ENCODE measurements at places on chromosomes 11 and 22. TPM values are rescaled to one million over a fixed set of nuclear protein-coding genes. Genes with fewer than 3 reads are reported as not detected.

ELMOD1 gene
- not detected for total RNA-seq

HIRA gene
- total RNA-seq: 10.7 TPM

YDJC gene
- 73.5 TPM for total RNA-seq

NXPE1 gene
- total RNA-seq: not detected

ALDH3B2 gene
- total RNA-seq: not detected

CARD16 gene
- total RNA-seq: not detected

SCGB1C1 gene
- not detected for total RNA-seq

MMP12 gene
- total RNA-seq: not detected

ACTN3 gene
- not detected for total RNA-seq

MICAL2 gene
- total RNA-seq: 0.63 TPM

PRODH gene
- total RNA-seq: 0.23 TPM

DNA sequence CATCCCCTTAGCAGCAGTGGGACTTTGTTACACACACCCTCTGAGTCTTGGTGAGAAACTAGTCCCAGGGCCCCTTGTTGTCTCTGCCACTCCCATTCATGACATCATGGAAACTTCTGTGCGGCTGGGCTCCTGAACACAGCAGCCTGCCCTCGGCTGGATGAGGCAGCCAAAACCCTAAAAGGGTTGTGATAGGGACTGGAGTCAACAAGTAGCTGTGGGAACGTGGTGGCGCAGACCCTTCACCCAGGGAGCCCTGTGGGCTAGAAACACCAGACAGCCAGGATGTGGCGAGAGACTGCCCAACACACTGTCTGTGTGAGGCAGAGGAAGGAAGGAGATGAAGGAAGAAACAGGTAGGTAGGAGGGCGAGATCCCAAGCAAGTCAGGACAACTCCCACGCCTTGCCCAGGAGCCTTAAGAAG is 3.9 kb downstream of the CD3D start:
- DNase-seq: no peak

DNA sequence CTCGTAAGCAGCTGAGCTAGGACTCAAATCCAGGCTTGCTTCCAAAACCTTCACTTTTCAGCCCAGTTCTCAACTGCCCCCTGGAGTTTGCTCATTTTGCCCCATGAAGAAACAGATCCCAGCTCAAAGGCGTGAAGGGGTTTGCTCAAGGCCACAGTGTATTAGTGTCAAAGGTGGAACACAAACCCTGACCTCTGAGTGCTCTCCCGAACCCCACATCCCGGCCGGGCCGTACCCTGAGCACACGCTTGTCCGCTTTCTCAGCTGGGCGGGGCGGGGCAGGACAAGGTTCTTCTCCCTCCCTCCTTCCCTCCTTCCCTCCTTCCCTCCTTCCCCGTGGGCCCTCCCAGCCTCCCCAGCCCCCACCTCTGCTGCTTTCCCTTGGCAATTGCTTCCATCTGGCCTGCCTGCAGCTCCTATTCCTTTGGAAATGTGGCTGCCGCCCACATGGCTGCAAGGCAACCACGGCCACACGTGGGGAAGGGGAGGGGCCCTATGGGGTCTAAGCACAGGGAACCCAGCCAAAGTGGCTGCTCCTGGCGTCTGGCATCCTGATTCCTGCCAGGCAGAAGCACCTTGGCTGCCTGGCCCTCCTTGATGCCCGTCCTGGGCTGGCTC is 4.1 kb downstream of the ST3GAL4 start:
- no peak for DNase-seq

DNA sequence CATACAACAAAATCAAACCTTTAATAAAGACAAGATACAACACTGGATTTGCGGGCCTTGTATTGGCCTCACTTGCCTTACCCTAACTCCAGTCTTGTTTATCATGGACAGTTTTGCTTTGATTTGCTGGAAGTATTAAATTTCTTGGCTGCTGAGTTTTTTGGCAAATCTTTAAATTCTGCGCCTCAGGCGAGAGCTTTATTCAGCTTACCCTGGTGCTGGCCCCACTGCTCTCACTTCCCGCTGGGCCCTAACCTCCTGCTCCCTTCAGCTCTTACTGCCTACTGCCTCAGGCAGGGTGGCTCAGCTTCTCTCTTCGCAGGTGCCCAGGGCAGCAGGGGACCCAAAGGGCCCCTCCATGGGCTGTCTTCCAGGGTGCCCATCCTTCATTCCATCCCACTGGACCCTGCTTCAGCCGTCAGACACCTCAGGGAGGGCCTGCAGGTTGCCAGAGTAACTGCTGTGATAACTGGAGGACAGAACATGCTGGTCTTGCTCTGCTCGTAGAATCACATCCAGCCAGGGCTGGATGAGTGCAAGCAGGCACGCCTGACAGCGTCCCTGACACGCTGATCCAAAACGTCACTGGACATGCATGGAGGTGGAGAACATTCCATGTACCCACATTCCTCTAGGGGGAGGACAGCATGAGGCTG is 45.7 kb upstream of the TUB start:
- no peak for DNase-seq

DNA sequence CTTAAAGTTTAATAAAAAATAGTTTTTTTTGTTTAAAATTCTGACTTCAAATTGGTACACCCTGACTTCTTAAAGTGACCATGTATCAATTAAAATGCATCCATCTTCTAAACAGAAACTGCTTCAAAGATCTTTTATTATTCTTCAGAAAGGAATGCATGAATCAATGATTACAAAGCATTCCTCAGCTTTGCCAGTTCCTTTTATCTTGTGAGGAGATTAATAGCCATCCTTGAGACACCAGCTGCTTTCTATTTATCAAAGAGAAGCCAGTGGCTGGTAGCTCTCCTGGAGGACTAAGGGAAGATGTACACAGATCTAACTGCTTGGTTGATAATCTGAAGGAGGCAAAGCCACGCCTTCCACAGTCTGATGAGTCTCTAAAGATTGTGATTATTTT is 2222.5 kb downstream of the LRRC4C start:
- no peak for DNase-seq

DNA sequence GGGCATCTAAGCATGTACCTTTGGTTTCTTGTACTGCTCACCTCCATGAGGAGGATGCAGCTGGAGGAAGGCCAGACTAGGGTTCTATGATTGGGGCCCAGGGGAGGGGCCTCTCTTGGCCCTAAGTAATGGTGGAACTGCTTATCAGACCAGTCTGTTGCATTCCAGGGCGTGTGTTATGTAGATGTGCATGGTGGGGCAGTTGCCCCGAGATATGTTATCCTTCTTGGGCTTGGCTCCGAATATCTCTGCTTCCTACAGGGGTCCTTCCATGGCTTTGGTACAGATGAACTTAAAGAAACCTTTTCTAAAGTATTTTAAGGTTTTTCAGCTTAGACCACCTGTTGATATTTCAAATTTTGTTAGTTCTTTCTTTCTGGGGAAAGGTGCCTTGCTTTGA is 126.0 kb downstream of the SWAP70 start:
- DNase-seq: no peak

DNA sequence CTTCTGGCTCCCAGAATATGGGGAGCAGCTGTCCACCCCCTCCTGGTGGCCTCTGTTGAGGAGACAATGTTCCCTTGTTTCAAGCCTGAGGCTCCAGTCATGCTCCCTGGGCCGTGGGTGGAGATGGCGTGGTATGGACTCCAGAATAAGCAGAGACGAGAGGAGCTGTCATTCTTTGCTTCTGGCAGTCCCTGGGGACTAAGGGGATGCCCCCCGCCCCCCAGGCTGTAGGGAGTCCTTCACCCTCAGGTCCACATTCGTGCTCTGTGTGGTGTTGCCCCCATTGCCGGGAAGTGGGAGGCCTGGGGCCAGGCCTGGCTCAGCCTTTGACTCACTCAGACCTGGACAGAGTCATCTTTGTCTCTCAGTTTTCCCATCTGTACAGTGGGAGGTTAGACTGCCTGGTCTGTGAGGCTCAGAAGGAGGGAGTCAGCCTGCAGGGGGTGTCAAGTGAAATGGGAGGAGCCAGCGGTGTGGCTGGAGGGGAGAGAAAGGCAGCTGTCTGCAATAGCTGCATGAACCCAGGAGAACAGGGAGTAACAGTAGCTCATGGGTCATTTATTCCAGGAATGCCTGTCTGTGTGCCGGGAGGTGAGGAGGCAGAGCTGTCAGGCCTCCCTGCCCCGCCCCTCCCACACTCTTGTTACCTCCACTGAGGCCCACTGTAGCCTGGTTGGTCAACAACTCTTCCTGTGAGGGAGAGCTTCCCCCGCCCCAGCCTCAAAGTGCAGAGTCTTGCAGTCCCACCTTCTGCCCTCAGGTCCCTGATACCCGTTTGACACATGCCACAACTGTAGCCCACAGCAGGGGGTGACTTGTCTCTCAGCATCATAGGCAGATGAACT is 6.3 kb downstream of the ARHGEF17 start:
- DNase-seq: no peak

DNA sequence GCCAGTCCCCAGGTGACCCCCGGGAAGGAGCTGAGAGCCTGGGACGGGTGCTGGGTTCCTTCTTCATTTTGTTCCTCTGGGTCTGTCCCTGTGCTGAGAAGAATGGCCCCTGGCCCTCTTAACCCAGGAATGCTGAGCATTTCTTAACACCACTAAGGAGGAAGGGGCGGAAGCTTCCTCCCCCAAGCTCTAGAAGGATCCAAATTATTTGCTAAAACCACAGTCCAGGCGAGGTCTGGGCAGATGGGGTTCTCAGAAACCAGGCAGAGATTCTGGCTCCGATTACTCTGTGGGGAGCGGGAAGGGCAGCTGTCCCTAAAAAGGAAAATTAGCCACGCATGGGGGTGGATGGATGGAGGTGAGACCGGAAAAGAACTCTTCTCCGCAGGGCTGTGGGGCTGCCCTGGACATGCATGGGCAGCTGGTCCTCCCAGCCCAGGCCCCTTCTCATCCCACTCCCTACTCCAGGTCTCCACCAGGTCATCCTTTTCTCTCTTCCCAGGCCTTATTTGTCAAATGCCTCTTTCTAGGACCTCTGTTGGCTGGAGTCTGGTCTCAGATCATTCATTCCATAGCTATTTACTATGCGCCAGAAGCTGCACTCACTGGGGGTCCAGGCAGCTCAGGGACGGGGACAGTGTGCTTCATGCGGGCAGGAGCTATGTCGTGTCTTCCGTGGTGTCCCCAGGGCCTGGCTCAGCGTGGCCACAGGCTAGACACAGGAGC is 45.0 kb upstream of the MYH9 start:
- no peak for DNase-seq

DNA sequence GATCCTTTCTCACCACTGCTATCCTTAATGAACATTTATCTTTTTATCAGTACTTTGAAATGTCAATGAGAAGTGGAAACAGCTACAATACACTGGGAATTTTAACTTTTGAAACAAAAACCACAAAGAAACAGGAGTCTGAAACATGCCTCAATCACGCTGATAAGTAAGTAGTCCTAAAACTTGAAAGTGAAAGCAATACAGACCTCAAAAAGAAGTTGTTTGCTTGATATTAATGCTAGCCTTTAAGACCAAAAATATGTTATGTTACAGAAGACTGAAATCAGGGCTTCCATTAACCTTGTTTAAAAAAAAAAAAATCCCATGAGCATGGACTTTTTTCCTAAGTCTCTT is 21.3 kb downstream of the PHF21A start:
- DNase-seq: no peak

DNA sequence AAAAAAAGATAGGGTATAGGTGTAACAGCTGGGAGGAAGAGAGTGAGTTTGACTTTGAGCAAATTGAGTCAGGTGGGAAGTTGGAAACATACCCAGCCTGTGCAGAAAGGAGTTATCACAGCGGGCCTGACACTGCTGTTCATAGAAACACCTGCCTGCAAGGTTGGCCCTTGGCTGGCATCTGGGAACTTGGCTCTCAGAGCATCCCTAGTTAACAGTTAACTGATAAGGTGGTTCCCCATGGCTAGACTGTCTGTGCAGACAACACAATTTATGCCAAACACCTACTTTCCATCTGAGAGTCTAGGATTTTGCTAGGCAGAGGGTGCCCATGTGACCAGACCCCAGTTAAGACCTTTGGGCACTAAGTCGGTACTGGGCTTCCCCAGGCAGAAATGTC is 31.4 kb downstream of the ADAMTS8 start:
- no peak for DNase-seq

GRCh38 chr22:44926491-44927415 is 83.1 kb downstream of the PHF21B start:
- DNase-seq: no peak

GRCh38 chr11:23727794-23728193 is 769.1 kb upstream of the LUZP2 start:
- DNase-seq: peak; percentile 35

DNA sequence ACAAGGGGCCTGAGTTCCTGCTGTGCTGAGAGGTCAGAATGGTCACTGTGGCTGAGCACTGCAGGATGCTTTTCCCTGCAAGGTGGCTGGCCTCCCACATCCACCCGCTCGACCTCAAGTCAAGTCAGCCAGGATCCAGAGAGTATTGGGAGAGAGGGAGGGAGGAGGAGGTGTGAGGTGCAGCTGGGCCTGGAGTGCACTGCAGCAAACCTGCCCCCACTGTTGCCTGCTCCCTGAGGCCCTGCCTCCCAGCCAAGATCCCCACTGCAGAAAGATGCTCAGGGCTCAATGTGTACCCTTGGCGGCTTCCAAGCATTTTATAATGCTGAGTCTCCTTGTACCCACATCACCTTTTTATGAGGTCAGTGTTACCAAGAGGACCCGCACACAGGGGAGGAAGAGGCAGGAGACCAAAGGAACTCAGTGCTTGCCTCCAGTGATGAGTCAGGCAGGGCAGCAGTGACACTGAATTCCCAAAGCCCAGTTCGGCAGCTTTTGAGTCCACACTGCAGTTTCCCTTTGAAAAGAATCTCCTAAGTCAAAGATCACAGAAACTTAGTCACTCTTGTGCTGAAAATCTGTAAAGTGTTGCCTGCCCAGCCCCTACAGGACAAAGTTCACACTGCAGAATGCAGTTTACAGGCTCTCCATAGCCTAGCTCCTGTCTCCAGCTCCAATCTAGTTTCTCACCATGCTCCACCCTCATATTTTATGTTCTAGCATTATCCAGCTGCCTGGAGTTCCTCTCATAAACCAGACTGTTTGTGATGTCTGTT is 3.1 kb downstream of the ENDOD1 start:
- no peak for DNase-seq

DNA sequence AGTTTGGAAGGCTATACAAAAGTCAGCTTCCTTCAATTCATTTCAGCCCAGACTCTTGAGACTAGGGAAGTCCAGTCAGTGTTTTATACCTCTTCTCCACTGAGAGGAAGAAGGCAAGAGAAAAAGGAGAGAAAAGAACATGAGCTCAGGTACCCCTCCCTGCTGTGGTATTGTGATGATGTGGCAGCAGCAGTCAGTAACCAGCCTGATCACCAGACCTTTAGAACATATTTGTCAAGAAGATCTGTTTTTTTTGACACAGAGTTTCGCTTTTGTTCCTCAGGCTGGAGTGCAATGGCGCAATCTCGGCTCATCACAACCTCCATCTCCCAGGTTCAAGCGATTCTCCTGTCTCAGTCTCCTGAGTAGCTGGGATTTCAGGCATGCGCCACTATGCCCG is 21.2 kb upstream of the RPS13 start:
- no peak for DNase-seq

GRCh38 chr22:30216710-30217109 is 29.8 kb downstream of the LIF start:
- no peak for DNase-seq

DNA sequence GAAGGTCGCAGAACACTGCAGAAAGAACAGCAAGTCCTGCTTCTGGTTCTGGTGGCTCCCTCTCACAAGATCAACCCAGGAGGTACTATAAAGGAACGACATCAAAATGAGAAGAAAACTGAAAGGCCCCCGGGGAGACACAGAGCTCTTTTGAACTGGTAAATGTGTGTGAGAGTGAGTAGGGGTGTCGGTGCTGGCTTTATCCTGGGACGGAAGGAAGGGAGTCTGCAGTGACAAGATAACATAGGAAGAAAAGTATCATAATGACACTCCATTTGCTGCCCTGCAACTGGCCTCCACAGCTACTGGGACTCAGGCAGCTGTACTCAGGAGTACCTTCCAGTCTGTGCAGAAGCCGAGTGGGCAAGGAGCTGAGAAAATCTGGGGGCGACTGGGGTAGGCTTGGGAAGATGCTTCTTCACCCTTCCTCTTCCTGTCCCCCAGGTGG is 60.9 kb downstream of the ENTHD1 start:
- no peak for DNase-seq

All from NCI-H460 (cell line).